Motor neuron (in vitro differentiated cells): ENCODE measurements at places on chromosomes 5 and 9.

DNA sequence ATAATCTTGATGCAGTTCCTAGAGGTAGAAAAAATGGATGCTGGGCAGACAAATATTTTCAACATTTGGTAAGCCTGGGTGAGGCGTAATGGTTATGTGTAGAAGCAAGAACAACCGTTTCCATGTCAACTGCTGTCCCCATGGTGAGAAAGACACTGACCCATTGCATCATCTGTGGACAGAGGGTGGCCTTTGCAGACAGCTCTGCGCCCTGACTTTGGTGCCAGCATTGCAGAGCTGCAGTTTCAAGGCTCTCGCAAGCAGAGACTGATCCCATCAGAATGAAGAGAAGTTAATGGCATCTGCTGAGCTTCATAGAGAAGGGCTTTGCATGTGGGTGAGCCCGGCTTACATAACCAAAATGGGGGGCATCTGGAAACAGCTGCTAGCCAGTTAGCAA is 179.0 kb upstream of the ADRA1B start:
- ATAC-seq: no peak

GRCh38 chr5:62259699-62260250 is 46.2 kb upstream of the KIF2A start:
- ATAC-seq: no peak

DNA sequence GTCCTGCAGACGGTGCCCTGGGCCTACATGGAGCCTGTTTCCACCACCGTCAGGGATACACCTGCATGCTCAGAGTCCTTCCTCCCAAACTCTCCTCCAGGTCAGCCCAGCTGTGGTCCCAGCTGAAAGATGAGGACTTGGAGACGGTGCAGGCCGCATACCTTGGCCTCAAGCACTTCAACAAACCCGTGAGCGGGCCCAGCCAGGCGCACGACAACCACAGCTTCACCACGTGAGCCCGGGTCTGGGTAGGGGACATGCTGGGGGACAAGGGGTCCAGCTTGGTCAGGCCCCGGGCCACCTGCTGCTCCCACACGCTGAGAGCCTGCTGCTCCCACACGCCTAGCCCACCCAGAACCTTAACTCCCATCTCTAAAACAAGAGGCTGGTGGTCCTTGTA is 16.6 kb upstream of the CARD19 start:
- ATAC-seq: no peak

DNA sequence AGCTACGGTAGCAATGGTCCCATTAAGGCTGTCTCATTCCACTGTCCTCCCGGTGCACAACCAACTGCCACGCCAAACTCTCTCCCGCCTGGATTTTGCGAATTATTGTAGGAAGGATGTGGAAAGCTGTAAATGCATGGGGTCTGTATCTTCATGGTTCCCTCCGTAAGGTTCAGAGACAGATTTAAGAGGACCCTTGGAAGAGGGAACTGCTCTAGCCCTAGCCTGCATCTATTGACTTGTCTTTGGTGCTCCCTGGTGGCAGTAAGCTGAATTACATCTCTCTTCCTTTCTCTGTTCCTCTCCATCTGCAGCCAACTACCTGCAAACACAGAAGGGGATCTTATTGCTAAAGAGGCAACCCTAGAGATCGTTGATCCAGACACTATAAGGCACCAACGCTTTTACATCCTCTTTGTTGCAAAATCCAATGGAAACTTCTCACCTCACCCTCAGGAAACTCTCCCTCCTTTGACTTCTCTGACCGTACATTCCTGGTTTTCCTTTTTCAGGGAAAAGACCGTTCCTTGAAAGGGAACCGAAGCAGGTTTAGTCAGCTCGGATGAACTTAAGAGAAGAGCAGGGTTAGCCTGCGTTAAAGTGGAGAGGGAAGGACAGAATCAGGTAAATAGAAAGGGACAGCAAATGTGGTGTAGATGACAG is 11.9 kb downstream of the CAPSL start:
- ATAC-seq: peak; percentile 83

DNA sequence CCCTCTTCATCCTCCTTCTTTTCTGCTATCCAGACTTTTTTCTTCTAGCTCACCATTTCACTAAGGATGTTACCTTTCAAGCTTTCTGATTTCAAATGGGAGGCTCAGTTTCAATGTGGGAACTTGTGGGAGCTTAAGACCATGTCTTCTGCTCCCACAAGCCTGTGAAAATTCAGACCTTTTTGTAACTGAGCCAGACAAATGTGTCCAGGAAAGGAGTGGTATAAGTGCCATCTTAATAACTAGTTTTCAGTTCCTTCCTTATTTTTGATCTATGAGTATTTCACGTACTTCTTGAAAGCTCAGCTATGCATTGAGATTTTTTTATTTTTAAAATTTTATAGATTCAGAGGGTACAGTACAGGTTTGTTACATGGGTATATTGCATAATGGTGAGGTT is 4.6 kb upstream of the ERCC6L2 start:
- ATAC-seq: no peak

GRCh38 chr9:78235256-78235761 is 566 bp upstream of the CEP78 start:
- no peak for ATAC-seq

DNA sequence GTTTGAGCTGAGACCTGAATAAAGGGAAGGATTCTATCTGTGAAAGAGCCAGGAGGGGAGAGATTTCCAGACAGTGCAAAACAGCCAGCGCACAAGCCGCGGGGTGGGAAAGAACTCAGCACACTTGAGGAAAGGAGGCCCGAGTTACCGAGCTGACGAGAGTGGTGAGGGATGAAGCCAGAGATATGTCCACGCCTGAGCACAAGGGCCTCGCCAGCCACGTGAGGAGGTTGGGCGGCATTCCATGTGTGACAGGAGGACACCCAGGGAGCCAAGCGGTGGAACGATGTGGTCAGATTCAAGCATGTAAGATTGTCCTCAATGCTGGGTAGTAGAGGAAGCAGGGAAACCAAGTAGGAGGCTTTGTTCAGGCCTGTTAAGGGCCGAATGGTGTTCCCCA is 17.0 kb upstream of the SFXN1 start:
- ATAC-seq: no peak

DNA sequence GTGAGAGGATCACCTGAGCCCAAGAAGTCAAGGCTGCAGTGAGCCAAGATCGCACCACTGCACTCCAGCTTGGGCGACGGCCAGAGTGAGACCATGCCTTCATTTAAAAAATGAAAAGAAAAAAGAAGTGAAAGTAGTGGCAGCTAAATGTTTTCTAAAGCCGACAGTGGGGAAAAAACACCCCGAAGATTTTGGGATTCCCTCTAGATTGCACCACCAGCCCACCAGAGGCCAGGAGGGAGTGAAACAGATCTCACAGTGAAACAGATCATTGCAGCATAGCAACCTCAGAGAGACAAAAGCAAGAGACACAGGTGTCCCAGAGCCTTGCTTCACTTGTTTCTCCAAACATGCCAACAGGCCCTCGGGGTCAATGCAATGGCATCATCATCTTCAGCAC is 156.8 kb downstream of the PAX5 start:
- no peak for ATAC-seq

- ATAC-seq: no peak
Measured at GRCh38 chr9:731474-731873, 110.0 kb upstream of the DMRT1 start.

DNA sequence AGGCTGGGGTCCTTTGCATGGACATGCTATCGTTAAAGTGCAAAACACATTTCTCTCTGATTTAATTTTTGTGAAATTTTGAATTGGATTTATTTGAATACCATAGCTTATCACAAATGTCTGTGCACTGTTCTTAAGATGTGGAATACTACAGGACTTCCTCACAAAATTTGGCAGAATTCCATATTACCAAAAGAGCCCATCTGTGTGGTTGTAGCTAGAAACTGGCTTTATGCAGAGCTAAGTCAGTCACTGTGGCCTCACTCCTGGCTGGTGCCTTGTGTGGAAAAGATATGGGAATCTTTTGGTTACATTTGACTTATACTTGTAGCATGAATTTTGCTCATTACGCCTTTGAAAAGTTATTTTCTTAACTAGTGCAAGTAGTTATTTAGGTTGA is 35.5 kb downstream of the ACO1 start:
- no peak for ATAC-seq
